ENCODE measurements at places on chromosomes 5 and 9.

DNA sequence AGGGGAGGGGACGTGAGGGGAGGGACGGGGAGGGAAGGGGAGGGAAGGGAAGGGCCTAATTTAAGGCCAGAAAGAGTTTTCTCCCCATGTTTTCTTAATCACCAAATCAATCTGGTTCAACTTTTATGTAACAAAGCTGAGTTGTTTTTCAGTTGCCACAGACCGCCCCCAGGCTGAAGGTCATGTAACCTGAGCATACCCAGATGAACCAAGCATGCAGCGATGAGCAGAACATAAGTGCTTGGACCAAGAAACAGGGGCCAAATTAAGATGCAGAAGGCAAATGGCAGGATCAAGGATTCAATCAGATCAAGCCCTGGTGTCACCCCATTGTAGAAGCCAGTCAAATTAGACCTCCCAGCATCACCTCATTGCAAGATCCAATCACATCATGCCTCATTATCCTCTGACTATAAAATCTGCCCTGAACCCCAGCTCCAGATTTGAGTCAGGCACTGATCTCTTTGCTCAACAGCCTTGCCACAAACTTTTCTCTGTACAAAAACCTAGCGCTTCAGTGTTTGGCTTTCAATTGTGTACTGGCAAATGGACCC is 113.5 kb upstream of the TNPO1 start:
- no peak for DNase-seq

GRCh38 chr5:162391833-162392232 is 324.3 kb downstream of the GABRG2 start:
- no peak for DNase-seq

DNA sequence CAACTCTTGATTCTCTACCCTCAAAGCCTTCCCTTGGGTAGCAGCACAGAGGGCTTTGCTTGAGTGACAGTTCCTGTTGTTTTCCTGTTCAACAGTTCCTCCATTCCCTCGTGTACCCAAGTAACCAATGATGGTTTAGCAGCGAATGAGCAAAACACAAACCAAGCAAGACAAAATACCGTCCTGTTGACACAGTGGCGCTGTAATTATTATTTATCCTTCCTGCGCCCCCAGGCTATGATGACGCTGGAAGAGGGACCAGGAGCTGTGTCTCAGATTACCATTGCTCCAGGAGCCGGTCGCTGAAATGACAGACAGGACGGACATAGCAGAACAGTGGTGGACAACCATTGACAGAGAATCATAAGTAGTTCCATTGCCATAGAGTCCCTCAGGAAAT is 154.8 kb downstream of the GADD45G start:
- DNase-seq = no peak

- DNase-seq = no peak
These were observed 28.4 kb upstream of the BTNL3 start for GRCh38 chr5:180960209-180960608.

- no peak for DNase-seq
These were observed 111.8 kb downstream of the CARTPT start for GRCh38 chr5:71830681-71831539.

DNA sequence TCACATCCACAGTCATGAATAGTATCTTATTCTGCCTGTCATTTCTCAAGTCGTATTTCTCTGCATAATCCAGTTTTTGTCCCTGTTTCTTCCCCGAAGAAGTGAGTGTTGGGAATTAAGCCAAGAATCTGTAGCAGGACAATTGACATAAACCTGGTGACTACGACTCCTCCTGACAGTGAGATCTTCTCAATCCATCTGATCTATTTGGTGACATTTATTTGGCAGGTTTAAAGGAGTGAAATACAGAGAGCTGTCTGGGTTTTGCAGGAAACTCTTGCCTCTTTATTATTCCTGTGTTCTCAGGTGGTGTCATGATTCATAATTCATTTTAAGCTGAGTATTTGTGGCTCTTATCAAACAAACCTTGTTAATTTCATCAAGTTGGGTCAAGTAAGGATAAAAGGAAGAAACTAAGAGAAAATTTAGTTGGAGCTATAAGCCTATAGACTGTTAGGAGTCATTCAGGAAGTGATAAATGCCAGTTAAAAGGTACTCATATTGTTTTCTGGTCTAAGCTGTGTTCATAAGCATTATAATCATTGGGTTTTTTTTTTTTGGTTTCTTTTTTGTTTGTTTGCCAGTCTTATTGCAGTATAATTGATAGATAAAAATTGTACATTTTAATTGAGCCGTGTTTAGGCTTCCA is 95.9 kb upstream of the PCSK1 start:
- no peak for DNase-seq

GRCh38 chr9:22622815-22623214 is 176.2 kb downstream of the DMRTA1 start:
- no peak for DNase-seq

- DNase-seq = no peak
These were observed 119.3 kb upstream of the ZNF608 start for GRCh38 chr5:124865603-124866354.

DNA sequence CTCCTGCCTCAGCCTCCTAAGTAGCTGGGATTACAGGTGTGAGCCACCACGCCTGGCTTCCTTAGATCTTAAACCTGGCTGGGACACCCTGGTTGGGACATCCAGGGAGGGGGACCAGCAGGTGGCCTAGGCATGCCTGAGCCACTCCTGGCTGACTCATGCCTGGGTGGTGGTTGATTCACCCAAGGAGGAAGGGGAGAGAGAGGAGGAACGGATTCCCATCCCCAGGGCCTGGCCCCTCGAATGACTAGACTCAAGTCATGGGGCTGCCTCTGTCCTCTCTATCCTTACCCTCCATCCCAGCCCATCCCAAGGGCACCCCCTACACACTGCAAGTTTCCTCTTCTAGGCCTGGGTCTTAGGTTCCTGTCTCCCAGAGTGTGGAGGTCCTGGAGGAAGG is 12.7 kb downstream of the EEIG1 start:
- no peak for DNase-seq

GRCh38 chr9:90107726-90108655 is 503.2 kb downstream of the GADD45G start:
- DNase-seq = no peak

DNA sequence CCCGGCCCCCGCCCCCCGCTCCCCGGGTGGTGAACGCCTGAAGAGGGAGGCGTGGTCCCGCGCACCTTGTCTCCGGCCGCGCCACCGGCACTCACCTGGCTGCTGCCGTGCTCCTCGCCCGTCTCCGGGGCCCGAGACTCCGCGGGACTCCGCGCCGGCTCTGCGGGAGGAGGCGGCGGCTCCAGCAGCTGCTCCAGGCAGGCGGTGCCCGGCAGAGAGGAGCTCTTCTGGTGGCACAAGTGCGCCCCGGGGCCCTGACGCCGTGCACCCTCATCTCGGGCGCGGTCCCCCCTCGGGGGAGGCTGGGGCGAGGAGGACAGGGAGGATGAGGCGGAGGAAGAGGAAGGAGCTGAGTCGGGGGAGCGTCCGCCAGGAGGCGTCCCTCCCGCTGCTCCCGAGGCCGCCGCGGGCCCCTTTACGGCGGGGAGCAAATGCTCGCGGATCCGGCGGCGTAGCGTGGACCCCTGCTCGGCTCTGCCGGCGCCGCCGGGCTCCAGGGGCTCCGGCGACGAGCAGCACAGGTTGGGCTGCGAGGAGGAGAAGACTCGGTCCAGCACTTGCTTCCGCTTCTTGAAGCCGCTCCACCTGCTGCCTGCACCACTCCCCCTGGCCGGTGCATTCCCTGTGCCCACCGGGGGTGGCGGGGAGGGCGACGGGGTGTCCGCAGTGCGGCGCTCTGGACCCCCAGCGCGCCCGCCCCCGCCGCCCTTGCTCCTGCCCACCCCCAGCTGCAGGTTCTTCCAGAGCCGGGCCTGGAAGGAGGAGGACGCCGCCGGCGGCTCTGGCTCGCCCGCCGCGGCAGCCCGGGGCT is 928 bp downstream of the MCTP1 start:
- no peak for DNase-seq

- no peak for DNase-seq
These were observed 174.0 kb downstream of the NR3C1 start for GRCh38 chr5:143229426-143229895.

GRCh38 chr5:111447822-111448221 is 64.5 kb downstream of the STARD4 start:
- DNase-seq = no peak

DNA sequence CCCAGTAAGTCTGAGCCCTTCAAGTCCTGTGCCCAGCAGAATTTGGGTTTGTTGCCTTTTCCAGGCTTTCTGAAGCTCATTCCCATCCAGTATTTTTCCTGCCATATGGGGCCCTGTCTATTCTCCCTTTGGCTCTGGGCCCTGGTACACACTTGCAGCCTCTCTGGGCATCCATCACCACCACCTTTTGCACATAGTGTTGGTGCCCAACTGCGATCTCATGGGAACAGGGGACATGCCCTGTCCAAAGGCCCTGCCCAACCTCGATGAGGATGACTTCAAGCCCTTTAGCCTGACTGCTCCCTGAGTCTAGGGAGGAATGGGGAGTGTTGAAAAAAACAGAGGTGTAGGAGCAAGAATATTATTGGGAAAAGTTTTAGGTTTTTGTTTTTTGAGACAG is 11.5 kb downstream of the RGS3 start:
- DNase-seq = no peak

- DNase-seq = no peak
These were observed 76.7 kb downstream of the ITGA1 start for GRCh38 chr5:52864371-52864770.

DNA sequence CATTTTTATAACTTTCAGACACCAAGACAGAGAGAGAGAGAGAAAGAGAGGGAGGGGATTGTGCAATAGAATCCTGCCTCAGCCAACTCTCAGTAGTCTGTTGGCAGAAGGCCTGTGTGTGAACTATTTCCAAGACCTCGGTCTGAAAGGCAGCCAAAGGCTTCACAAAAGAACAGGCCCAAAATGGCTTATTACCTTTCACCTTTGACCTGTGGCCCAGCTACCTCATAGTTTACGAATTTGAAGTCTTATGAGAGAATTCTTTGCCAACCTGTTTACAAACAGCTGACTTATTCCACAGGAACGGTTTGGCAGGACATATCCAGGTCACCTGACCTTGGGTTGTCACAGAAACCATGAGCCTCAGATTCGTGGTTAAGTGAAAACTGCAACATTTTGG is 48.6 kb downstream of the NR2F1-AS1 start:
- no peak for DNase-seq

- DNase-seq = no peak
These were observed 48.0 kb downstream of the ELL2 start for GRCh38 chr5:95913663-95914062.

GRCh38 chr5:56375011-56375410 is 141.9 kb upstream of the ANKRD55 start:
- DNase-seq = no peak

GRCh38 chr5:72486371-72486770 is 20.8 kb downstream of the ZNF366 start:
- DNase-seq = no peak

GRCh38 chr5:51479840-51480239 is 96.6 kb downstream of the ISL1 start:
- DNase-seq = no peak

DNA sequence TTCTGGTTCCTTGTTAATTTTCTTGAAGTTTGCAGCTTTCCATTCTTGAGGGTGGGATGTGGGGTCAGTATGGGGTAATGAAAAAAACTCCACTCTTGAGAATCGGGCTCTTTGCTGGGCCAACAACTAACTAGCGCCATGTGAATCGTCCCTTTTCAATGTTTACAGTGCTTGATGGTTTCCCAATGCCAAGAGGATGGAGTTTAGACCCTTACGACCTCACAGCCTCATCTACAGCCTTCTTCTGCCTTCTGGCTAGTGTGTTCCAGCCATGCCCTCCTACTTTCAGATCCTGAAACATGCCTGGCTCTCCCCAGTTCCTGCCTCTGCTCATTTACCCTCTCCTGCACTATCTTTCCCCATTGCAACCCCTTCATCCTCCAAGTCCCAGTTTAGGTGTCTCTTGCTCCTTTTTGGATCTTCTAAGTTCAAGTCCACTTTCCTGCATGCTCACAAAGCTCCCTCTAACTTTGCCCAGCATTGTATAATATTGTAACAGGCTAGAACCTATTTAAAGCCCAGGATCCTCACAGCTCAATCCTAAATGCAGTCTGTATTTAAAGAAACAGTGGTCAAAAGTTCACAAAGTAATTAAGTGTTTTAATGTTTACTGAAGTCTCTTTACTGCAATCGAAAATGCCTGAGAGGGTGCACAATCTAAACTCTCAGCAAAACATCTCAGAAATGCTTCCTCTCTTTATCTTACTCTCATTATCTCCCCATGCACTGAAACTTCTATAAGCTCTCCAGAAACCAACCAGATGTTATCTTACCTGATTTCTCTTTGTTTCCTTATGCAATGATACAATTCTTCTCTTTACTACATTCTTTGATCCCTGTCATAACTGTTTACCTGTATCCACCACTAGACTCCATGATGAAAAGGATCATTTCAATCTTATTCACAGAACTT is 20.6 kb upstream of the CAST start:
- DNase-seq = no peak

- DNase-seq = no peak
These were observed 140.0 kb upstream of the OTULINL start for GRCh38 chr5:14441641-14442040.

DNA sequence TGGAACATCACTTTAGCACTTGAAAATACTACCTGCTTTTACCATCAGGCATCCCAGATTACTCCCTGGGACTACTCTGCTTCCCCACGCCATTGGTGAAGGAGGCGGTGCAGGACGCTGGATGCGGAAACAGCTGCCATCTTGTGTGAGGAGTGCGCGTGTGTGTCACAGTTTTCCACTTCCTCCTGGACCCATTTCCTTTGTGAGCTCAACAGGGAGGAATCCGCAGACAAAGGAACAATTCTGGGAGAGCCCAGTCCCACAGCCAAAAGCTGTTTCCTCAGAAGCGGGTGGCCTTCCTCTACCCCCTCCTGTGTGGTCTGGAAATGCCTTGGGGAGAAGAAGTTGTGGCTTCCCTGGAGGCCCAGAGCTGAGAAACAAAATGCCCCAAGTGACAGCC is 16.8 kb downstream of the AFAP1L1 start:
- no peak for DNase-seq

- DNase-seq = no peak
These were observed 266.3 kb downstream of the RAB3C start for GRCh38 chr5:58849223-58849622.

- no peak for DNase-seq
These were observed 35.5 kb downstream of the DDX46 start for GRCh38 chr5:134794082-134794481.

GRCh38 chr5:135864503-135865435 is 30.3 kb downstream of the SLC25A48 start:
- DNase-seq = no peak

GRCh38 chr5:178204935-178205748 is 809 bp downstream of the HNRNPAB start:
- DNase-seq = peak; percentile 38

GRCh38 chr9:75161116-75161857 is 73.0 kb downstream of the OSTF1 start:
- DNase-seq = no peak

- no peak for DNase-seq
These were observed 37.9 kb downstream of the LMNB1 start for GRCh38 chr5:126814721-126815404.

- DNase-seq = no peak
These were observed 278.0 kb downstream of the DRD1 start for GRCh38 chr5:175166026-175166425.

Measured in stimulated activated CD4-positive, alpha-beta T cell treated with anti-CD3 and anti-CD28 coated beads, TNF-alpha, amount 100 ng/mL, for 1 hour (primary cell).